ENCODE measurements at places on chromosomes 2 and 18. TPM values are rescaled to one million over a fixed set of nuclear protein-coding genes. Genes with fewer than 3 reads are reported as not detected.

CNGA3 gene
- not detected for total RNA-seq

DNA sequence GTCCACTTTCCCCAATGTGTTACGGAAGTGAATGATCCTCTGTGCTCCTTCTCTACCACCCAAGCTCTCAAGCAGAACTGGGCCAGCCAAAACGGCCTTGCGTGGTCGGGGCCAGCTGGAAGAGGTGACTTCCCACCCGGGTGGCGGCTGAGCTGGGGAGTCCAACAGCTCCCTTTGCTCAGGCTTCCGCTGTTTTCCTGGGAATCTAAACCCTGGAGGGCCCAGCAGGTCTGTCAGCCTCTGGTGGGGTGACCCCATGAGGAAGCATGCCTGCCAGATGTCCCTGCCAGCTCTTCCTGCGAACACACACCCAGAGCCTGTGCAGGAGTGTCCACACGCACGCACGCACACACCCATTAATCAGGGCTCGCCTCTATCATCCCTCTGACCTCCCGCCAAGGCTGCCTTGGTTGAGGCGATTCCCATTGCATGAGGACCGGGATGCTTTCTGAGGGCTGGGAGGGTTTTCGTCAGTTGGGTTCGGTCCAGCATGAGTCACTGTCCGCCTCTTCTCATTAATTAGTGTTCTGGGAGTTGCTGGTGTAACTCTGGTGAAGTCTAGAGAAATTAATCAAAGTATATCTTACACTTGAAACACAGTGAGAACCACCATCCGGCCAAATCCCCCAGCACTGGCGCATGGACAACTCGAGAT, 90.6 kb downstream of the TWIST2 start:
- peak; percentile 97 for DNase-seq

DNA sequence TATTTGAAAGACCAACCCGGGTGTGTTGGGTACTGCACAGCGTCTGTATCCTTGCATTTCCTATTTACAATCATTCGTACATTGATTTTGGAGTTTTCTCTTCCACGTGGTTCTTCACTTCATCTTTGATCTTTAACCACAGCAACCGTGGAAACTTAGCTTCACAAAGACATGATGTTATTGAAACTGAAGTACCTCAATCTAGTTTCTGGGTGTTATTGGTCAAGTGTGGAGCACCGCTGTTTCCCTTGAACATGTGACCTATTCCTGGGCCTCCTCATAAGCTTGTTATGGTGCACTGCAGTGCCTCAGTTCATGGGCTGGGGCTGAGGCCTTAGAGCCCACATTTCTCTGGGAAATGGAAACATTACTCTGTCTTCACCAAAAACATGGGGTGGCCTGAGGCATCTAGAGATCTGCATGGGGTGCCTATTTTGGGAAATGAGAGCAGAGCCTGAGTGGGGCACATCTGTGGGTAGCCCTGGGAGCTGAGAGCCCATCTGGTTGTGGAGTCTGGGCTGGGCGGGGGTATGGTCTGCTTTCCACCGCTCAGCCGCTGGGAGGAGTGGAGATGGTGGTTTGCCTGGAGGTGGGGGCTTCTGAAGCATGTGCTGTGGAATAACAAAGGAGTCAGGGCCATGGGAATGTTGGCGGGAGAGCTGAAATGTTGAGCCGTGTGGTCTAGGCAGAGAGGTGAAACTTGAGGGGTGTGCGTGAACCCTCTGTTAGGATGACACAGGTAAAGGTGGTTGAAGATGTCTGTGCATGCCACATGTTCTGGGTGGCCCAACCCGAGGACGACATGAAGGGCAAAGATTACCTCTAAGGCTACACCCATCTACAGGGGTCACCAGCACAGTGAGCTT, 37.4 kb downstream of the ZNF236 start:
- no peak for DNase-seq

DNA sequence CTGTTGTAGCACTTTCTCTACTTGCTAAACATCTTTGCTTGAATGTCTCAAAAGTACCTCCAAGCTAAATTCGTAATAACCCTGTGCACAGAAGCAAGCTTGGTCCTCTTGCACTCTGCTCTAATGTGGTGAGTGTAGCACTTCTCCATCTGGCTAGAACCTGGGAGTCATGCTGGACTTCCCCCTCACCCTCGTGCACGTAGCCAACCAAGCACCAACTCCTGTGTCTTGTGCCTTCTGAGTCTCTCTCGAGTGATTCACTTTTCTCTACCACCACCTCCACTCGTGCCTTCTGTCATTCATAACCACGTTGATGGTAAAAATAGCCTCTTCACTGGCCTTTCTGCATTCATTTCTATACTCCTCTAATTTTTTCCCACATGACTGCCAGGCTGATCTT, 91.9 kb upstream of the KCNE4 start:
- DNase-seq = no peak

Measured in ovary (tissue), 10 donors.